ENCODE measurements at places on chromosomes 11 and 22.
A peak's percentile ranks its signal among the peaks of the same experiment; 100 is the strongest.

DNA sequence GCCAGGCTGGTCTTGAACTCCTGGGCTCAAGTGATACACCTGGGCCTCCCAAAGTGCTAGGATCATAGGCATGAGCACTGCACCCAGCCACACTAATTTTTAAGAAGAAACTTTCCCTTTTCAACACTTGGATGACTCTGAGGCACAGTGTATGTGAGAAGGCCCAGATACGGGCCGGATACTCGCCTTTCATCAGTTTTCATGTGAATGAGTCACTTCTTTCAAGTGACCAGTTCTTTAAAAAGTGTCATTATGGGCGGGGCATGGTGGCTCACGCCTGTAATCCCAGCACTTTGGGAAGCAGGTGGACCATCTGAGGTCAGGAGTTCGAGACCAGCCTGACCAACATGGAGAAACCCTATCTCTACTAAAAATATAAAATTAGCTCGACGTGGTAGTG lies 120.8 kb downstream of the CTTN start:
- DNase-seq: no peak

- DNase-seq: no peak
Measured at GRCh38 chr11:95563173-95563572, 226.4 kb downstream of the FAM76B start.

DNA sequence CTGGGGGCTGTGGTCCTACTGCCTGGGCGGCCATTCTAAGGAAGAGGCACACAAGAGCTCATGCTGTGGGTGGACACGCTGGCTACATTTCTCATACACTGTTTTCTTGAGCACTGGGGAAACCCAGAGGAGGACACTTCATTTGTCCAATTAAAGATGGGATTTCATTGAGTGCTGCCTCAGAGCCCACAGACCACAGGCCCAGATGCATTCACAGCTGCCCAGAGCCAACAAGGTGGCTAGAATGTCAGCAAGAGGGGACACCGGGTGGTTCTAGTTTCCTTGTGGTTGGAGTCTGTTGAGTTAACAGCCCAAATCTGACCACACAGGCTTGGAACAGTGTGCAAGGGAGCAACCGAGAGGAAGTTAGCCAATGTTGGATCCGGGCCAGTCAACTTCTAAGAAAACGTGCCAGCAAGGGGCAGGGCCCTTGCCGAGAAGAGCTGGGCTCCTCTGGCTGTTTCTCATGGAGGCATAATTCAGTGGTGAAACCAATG lies 35.0 kb upstream of the SORL1 start:
- DNase-seq: no peak

DNA sequence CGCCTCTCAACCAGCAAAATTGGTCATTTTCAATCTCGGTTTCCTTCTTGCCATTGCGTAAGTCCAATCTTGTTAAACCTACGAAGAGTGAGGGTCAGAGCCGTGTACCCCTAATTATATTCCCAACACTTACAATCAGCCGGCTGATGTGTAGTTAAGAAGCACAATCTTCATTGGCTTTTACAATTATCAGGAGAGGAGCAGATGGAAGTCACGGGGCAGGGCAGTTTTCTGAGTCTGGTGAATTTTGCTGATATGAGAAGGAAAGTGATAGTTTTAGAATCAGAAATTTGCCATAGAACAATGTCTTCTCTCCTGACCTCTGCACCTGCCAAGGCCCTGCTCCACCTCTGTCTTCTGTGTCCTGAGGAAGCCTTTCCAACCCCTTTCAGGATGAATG lies 35.0 kb upstream of the ATXN10 start:
- DNase-seq: no peak

- peak; percentile 3 for DNase-seq
Measured at GRCh38 chr11:103586756-103587155, 449.7 kb upstream of the DDI1 start.

GRCh38 chr11:62477927-62478326 lies 59.1 kb downstream of the SCGB1A1 start:
- no peak for DNase-seq

GRCh38 chr11:12212174-12212820 lies 101.9 kb downstream of the MICAL2 start:
- DNase-seq: no peak

DNA sequence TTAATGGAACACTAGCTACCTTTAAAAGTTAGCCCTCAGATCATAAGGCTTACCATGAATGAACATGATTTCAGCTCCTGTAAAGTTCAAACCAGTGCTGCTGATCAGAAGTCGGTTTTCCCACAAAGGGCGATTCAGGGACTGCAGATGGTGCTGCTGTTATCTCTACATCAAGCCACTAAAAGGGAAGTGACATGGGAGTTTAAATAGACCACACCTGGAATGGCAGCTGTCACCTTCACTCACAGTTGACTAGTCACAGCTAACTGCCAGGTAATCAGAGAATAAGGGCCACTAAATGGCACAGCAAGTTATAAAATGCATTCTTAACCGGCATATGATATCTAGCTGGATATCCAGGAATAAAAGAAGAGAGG lies 581.1 kb upstream of the ARHGAP42 start:
- no peak for DNase-seq
